Activated T-helper 2 cell treated with anti-CD3 and anti-CD28 coated beads, Interferon-gamma antibody, Interleukin-2, Interleukin-4, amounts not matched to agents 10 μg/mL and 5 μg/mL and 100 μg/mL, durations not matched to agents 14 hours and 24 hours and 36 hours (primary cell): ENCODE measurements at places on chromosomes 1 and 21. TPM values are rescaled to one million over a fixed set of nuclear protein-coding genes. Genes with fewer than 3 reads are reported as not detected.
A peak's percentile ranks its signal among the peaks of the same experiment; 100 is the strongest.

DNA sequence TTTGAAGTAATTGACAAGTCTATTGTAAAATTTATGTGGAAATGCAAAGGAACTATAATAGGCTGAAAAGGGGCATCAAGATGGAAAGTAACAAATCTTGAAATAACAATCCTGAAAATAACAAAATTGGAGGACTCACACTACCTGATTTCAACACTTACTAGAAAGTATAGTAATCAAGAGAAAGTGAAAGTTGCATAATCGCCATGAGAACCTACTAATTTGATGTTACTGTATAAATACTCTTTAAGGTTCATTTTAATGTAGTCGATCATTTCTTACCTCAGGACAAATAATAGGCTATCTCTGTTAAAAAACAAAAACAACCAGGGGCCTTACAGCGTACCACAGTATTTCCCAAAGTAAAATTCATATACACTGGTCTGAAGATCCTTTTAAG is 71.7 kb downstream of the EDEM3 start:
- no peaks in the 10 kb centered on the region for H3K36me3 ChIP-seq
- no peak overlapping the region for H3K27ac ChIP-seq
- no peak for DNase-seq

DNA sequence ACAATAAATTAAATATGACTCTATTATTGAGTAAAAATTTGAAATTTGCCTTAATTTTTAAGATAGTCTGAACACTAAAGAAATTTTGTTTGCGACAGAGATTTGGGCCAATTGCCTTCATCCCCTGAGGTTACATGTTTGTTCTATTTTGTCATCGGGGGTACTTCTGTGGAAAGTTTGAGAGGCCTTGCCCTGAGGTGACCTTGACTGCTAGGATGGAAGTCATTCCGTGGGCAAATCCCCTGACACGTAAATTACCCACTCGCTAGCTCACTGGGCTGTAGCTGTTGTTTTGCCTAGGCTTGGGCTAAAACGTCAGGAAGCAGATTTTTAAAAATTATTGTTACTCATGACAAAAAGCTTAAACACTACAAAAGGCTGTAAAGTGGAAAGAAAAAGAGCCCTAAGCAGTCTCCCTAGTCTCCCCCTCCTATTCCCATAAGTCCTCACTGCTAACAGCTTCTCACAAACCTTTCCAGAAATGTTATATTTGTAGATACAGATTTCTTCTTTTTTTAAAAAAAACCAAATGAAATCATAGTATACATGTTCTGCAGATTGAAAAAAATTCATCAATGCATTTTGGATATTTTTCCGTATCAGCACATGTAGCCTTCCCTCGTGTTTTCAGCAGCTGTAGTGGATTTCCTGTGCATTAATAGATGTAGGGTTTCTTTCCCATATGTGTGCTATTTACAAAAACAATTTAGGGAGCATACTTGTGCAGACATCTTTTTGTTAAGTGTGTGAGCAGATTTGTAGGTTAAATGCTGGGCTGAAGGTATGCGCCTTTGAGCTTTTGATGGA is 142.7 kb downstream of the MRPS6 start:
- DNase-seq = no peak
- H3K27me3 ChIP-seq = no peaks in the 10 kb centered on the region
- H3K4me1 ChIP-seq = peaks cover 16% of the 10 kb centered on the region
- H3K4me3 ChIP-seq = no peak overlapping the region

Gene CD84
- 14.1 and 14.9 TPM in 2 replicates for total RNA-seq

Gene FAM163A
- total RNA-seq = not detected in 2 replicates

DNA sequence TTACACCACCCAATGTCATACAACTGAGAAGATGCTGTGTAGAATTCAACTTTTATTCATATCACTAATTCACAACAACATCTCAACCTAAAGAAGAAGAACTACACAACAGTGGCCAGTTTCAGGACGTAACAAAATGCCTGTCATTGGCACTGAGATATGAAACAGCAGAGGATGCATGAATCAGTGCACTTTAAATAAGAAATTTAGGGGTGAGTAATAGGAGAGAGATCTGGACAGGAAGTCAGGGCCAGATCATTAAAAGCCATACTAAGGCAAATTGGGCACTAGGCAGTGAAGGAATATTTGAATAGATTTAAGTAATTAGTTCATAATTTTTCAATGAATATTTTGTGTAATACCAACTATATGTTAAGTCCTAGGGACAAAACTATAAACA is 510.5 kb downstream of the PLPP3 start:
- DNase-seq = no peak
- no peaks in the 10 kb centered on the region for H3K4me1 ChIP-seq
- no peaks in the 10 kb centered on the region for H3K36me3 ChIP-seq
- H3K27ac ChIP-seq = no peak overlapping the region
- no peak overlapping the region for H3K4me3 ChIP-seq

Gene ADGRL4
- not detected in 2 replicates for total RNA-seq

GRCh38 chr21:33799378-33800090 is 116.1 kb downstream of the ATP5PO start:
- H3K4me3 ChIP-seq = no peak overlapping the region
- no peak for DNase-seq
- no peaks in the 10 kb centered on the region for H3K4me1 ChIP-seq
- H3K27me3 ChIP-seq = no peaks in the 10 kb centered on the region

DNA sequence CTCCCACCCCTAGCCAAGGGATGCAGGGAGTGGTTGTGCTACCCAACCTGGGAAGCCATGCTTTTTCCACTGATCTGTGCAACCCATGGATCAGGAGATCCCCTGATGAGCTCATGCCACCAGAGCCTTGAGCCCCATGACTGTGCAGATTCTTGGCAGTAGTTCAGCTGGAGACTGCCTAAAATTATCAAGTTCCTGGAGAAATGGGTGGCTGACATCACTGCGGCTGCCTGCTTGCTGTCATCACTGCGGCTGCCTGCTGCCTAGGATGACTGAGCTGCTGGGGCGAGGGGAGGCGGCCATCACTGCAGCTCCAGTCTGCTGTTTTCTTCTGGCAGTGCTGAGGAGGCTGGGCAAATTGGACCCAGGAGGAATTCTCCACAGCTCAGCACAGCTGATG is 159.2 kb downstream of the AGBL4 start:
- no peaks in the 10 kb centered on the region for H3K4me1 ChIP-seq
- no peak for DNase-seq
- no peak overlapping the region for H3K27ac ChIP-seq
- no peaks in the 10 kb centered on the region for H3K27me3 ChIP-seq
- H3K4me3 ChIP-seq = no peak overlapping the region

DNA sequence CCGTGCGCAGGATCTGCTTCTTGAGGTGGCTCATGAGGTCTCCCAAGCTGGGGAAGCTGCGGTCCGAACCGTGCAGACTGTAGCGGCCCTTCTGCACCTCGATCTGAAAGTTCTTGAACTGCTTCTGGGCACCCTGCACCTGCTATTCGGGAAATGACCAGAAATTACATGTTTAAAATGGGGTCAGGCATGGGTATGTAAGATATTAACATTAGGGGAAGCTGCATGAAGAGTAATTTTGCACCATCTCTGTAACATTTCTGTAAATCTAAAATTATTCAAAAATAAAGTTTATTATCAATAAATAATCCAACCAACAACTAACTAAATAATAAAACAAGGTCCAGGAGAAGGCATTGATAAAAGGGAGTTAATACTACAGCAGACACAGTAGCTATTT is 110.7 kb downstream of the RAVER2 start:
- DNase-seq = no peak
- no peak overlapping the region for H3K4me3 ChIP-seq
- H3K27me3 ChIP-seq = no peaks in the 10 kb centered on the region
- no peak overlapping the region for H3K27ac ChIP-seq

GRCh38 chr1:39538531-39539251 is 37.9 kb downstream of the PABPC4 start:
- H3K36me3 ChIP-seq = peaks cover 23% of the 10 kb centered on the region
- H3K27me3 ChIP-seq = no peaks in the 10 kb centered on the region
- H3K27ac ChIP-seq = no peak overlapping the region
- no peak for DNase-seq
- no peaks in the 10 kb centered on the region for H3K4me1 ChIP-seq

Gene ANGPTL1
- total RNA-seq = not detected in 2 replicates

- H3K36me3 ChIP-seq = peaks cover 12% of the 10 kb centered on the region
- H3K4me3 ChIP-seq = peak overlapping the region; percentile 97
- peaks cover 18% of the 10 kb centered on the region for H3K4me1 ChIP-seq
- peaks cover 16% of the 10 kb centered on the region for H3K27me3 ChIP-seq
- DNase-seq = no peak
Measured at GRCh38 chr1:173714441-173714758, 381 bp upstream of the KLHL20 start.

DNA sequence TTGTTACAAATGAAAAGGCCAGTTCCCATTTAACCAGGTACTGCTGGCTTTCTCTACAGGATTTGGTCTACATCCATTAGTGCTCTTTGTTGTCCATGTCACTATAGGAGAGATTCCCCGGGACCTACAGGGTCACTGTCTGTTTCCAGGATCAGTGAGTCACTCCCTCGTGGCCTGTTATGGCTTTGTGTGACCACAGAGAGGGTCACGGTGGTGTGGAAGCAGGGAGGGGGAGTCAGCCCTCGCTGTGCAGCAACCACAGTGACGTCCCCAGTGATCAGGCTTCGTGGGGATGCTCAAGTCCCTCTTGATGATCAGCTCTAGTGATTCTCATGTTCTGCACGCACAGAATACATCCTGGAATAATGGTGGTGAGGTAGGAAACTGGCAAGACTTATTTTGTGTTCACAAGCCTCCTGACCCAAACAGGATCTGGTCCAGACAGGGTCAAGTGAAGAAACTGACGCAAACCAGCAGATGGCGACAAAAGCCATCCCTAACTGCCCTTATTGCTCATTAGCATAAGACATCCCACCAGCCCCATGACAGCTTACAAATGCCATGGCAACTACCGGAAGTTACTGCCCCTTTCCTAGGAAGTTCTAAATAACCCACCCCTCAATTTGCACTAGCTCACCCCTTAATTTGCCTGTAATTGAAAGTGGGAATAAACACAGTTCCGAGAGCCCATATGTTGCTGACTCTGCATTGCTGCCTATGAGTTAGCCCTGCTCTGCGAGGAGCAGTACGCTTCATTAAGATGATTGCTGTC is 98.5 kb downstream of the DISC1 start:
- DNase-seq = no peak
- no peak overlapping the region for H3K27ac ChIP-seq
- H3K4me1 ChIP-seq = no peaks in the 10 kb centered on the region
- H3K27me3 ChIP-seq = no peaks in the 10 kb centered on the region

DNA sequence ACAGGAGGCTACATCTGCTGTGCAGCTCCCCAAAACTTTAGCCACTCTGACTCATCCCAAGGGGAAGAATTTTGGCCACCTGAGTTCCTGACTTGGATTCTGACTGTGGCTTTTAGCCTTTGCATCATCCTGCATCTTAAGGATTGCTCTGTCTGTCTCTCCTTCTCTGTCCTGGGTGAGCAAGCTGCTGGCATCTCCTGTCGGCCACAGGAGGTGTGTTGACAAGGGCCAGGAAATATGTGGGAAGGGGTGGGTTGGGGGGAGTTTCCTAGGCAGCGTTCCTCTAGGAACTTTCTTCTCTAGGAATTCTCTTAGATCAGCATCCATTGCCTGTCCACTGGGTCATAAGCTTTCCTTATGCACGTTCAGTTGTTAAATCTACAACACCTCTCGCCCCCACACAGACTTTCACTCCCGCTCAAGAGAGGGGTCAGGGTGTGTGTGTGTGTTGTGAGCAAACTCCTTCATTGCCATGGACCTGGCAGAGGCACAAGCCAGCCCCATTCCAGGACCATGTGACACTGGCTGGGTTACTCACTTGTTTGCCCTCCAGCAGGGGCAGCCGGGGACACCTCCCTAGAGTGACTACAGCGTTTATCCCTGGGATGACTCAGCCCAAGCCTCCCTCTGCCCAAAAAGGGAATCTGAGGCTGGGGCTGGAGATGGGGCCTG is 145.0 kb upstream of the DUSP10 start:
- H3K4me3 ChIP-seq = no peak overlapping the region
- H3K27ac ChIP-seq = no peak overlapping the region
- H3K36me3 ChIP-seq = no peaks in the 10 kb centered on the region
- peaks cover 2% of the 10 kb centered on the region for H3K4me1 ChIP-seq
- DNase-seq = no peak
- H3K27me3 ChIP-seq = peaks cover 27% of the 10 kb centered on the region

DNA sequence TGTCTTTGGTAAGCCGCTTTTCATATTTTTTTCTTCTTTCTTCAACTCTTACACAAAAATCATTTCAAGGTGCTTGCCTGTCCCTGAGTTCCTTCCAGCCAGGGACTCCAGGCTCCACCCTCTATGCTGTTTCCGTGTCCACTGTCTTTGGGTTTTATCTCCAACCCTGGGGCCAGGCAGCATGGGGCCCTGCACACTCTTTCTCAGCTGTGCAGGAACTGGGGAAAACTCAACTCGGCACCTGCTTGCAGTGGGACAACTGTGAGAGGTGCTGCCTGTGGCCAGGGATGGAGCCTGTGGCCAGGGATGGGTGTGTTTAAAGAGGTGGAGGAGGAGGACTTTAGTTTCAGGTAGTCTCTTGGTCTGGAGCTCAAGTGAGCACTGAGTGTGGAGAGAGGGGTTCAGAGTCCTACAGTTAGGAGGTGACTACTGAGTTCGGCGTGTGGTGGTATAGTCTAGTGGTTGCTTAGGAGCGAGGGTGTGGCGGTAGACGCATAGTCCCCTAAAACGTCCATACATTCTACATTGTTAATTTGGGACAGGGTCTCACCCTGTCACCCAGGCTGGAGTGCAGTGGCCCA is 13.4 kb downstream of the TNFRSF8 start:
- DNase-seq = no peak
- H3K27ac ChIP-seq = peak overlapping the region; percentile 34
- H3K27me3 ChIP-seq = no peaks in the 10 kb centered on the region

GRCh38 chr1:32816676-32817158 is 441 bp downstream of the YARS1 start:
- H3K27me3 ChIP-seq = no peaks in the 10 kb centered on the region
- peaks cover 47% of the 10 kb centered on the region for H3K36me3 ChIP-seq
- peak overlapping the region; percentile 99 for H3K4me3 ChIP-seq

- no peaks in the 10 kb centered on the region for H3K27me3 ChIP-seq
- H3K4me1 ChIP-seq = peaks cover 3% of the 10 kb centered on the region
- no peak for DNase-seq
- H3K4me3 ChIP-seq = no peak overlapping the region
Measured at GRCh38 chr1:100292711-100293110, 26.7 kb downstream of the RTCA start.

DNA sequence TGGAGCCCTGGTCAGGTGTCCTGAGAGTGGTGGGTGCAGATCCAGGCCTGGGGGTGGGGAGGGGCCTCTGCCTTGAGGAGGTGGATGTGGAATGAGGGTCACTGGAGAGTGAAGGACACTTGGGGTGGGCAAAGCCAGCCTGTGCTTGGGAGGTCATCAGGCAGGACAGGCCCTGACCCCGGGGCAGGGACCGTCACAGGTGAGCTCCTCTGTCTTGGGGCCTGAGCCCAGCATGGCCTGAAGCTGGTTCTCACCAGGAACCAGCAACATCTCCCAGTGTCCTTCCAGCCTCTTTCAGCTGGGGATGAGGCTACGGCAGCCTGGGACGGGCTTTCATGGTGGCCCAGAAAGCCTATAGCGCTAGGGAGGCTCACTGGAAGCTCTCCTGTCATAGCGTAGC is 831 bp upstream of the KRTAP10-2 start:
- DNase-seq = no peak
- H3K36me3 ChIP-seq = peaks cover 8% of the 10 kb centered on the region
- peaks cover 8% of the 10 kb centered on the region for H3K4me1 ChIP-seq
- H3K27ac ChIP-seq = no peak overlapping the region
- H3K27me3 ChIP-seq = peaks cover 3% of the 10 kb centered on the region

Gene KCNA2
- 0.16 and 0.21 TPM in 2 replicates for total RNA-seq
